ENCODE measurements at places on chromosomes 6 and 20.

DNA sequence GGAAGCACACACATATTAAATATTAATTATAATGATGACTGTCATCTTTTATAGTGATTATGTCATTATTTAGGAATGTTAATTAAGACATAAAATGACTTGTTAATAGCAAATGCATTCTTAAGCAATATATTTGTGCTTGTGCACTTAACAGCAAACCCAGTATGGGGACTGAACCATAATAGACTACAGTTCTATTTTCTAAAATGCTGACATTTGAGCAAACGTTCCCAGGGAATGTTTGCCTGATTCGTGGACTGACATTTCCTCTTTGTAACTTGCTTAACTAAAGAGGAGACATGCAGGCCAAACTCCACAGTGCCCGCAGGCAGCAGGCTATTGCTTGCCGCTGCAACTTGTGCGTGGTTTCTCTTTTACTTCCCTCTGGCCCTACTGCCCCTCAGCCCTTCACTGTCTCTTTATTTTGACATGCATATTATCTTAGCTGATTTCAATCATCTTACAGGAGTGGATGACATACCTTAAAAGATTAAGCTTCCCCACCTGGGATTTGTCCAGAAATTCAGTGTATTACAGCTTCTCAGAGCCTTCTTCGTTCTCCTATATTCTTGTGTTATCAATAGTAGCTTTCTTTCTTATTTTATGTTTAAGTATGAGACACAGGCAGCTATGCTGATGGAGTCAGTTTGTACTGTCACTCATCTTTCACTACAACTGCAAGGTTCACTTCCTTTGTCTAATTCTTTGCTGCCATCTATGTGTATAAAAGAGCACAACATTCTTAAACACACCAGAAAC, 141.5 kb downstream of the GMDS start:
- no peak for DNase-seq

GRCh38 chr6:19552076-19552475, 285.1 kb upstream of the ID4 start:
- DNase-seq: no peak

DNA sequence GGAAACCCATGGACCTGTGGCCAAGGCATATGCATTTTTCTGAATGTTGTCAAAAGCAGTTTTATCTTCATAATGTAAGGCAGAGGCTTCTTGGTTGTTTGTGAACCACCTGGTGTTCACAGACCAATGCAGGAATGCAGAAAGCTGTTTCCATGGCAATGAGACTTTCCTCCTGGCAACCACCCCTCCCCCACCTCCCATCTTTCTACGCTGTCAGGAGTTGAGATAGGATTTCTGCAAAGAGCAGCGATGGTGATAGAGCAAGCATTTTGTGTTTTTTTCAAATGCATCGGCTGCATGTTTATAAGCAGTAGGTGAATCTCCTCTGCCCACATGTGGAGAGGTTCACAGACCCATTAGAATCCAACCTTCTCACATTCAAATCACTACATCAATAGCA, 114.1 kb upstream of the SMLR1 start:
- no peak for DNase-seq

GRCh38 chr6:27419363-27419762, 30.8 kb downstream of the ZNF391 start:
- no peak for DNase-seq

DNA sequence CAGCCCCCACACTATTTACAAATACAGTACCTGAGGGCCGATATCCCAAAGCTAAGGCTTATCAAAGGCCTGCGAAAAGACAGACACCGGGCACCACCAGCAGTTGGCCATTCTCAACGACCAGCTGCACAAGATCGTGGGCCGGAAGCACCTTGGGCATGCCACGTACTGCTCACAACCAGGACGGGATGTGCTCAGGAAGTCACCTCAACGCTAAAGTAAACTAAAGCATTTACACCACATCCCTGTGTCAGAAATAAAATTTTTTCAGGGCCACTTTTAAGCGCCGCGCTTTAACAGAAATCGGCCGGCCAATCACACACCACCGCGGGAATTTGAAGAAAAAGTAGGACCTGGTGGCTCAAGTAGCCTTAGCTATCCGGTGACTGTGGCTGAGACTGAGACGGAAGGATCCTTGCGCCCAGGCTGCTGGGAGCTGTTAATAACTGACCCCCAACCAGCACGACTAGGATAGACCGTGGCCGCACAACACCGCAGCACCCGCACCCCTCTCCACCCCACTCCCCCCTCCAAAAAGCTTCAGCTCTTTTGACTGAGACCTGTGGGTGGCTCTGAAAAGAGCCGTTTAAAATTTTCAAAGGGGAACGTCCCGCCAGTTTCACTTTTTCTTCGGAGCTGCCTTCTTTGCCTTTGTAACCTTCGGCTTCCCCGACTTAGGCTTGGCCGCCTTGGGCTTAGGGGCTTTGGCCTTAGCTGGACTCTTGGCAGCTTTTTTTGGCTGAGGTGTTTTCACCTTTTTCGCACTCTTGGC, 131.2 kb upstream of the BTN3A2 start:
- no peak for DNase-seq

DNA sequence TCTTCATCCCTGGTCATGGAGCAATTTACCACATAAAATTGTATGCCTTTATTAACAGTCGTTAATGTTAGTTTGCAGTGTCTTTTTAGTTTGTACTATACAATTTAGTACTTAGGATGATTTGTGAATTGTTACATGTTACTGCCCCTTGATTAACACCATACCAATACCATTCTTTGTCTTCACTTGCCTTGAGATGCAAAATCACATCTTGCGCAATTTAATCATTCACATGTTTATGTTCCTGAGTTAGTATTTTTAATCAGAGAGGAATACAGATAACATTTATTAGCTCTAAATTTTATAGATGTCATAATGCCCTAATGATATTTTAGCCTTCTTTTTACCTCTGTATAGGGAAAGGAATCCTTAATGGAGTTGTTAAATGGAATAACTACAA, 114.1 kb downstream of the SCAF8 start:
- DNase-seq: no peak

Measured in activated T-cell treated with anti-CD3 and anti-CD28 coated beads, Interleukin-2, amount 50 U/mL, for 1 hour (primary cell).